HAP-1 (cell line): ENCODE measurements at places on chromosomes 1 and 21.

- DNase-seq = peak; percentile 24
Measured at GRCh38 chr1:119008483-119009311, 20.6 kb upstream of the TBX15 start.

GRCh38 chr1:44284184-44284583 lies 70.9 kb downstream of the ERI3 start:
- DNase-seq = no peak

- DNase-seq = peak; percentile 20
Measured at GRCh38 chr1:168637350-168637991, 61.1 kb downstream of the XCL1 start.

GRCh38 chr1:208137193-208137592 lies 107.0 kb downstream of the PLXNA2 start:
- DNase-seq = no peak

GRCh38 chr1:67441183-67441582 lies 11.0 kb upstream of the SERBP1 start:
- DNase-seq = peak; percentile 54

- DNase-seq = no peak
Measured at GRCh38 chr1:212982430-212983152, 32.2 kb downstream of the VASH2 start.

- no peak for DNase-seq
Measured at GRCh38 chr1:58432851-58433668, 113.5 kb downstream of the OMA1 start.

DNA sequence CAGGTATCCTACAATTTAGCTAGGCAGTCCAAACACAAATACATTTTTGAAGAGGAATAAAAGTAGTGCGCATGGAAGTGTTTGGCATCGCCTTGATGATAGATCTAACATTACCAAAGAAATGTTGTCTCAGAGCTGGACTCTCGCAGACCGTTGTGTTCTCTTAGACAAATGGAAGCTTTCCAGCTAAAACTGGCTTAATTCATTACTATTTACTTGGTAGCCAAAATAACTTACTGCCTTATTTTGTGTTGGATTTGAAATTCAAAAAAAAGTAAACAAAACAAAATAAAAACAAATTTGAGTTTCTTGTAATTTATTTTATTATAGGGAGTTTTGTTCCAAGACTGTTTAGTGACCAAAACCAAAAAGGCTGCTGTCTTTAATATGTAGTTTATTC lies 51.6 kb downstream of the PDE4B start:
- no peak for DNase-seq

DNA sequence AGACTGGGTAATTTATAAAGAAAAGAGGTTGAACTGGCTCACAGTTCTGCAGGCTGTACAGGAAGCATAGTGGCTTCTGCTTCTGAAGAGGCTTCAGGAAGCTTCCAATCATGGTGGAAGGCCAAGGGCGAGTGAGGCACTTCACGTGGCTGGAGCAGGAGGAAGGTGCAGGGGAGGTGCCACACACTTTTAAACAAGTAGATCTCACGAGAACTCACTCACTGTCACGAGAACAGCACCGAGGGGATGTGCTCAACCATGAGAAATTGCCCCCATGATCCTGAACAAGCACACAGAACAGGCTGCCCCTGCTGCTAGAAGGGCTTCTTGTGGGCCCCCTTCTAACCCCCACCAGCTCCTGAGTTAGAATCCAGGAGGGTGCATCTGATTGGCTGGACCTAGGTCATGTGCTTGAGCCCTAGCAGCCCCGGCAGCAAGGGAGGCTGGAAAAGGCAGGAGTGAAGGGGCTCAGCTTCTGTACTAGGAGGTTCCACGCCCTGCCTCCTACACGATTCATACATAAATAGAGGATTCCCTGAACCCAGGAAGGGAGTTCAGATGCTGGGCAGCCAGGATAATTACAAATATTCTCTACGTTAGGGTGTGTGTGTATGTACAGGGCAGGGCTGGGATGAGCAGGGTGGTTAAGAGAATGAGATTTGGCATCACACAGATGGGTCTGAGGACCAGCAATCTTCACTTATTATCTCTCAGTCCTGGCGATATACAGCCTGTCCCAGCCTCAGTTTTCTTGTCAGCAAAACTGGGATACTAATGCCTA lies 72.8 kb upstream of the ATP5PO start:
- no peak for DNase-seq

- DNase-seq = no peak
Measured at GRCh38 chr1:115262886-115263285, 75.2 kb downstream of the NGF start.

DNA sequence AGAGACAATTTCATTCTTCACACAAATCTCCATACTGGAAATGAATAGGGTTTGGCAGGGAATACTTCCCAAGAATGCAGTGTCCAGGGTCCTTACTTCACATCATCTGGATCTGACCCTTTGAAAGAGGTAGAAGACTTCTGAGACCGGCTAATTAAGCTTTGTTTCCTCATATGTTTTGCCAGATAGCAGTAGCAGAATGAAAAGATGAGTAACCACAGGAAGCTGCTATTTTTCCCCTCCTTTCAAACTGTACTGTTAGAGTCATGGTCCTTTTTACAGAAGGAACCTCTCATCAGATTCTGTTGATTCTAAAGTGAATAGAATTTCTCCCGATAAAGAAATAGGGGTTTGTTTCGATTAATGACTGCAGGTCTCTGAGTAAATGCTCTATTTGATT lies 1.4 kb upstream of the OLFML3 start:
- no peak for DNase-seq

GRCh38 chr1:4880626-4881025 lies 226.2 kb downstream of the AJAP1 start:
- no peak for DNase-seq

DNA sequence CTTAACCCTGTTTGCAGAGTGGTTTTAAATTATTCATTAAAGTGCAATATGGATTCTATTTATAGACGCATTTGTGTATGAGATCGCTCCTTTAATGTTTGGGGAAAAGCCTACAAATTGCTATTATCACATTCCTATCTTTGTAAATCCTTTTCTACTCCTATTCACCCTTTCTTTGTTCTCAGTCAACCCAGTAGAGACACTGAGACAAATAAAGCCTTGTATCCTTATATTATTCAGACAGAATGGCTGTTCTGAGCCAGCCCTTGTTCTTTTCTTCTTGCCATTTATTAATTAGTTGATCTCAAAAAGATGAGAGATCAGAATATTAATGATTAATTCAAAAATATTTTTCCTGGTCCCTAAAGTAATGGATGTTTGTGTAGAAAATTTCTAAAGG lies 8.4 kb downstream of the PCBP3 start:
- peak; percentile 72 for DNase-seq
